Hypothalamus (tissue), 51 donors: ENCODE measurements at places on chromosomes 13 and 19.

GRCh38 chr13:106355866-106356265, 179.6 kb downstream of the EFNB2 start:
- no peak for DNase-seq

DNA sequence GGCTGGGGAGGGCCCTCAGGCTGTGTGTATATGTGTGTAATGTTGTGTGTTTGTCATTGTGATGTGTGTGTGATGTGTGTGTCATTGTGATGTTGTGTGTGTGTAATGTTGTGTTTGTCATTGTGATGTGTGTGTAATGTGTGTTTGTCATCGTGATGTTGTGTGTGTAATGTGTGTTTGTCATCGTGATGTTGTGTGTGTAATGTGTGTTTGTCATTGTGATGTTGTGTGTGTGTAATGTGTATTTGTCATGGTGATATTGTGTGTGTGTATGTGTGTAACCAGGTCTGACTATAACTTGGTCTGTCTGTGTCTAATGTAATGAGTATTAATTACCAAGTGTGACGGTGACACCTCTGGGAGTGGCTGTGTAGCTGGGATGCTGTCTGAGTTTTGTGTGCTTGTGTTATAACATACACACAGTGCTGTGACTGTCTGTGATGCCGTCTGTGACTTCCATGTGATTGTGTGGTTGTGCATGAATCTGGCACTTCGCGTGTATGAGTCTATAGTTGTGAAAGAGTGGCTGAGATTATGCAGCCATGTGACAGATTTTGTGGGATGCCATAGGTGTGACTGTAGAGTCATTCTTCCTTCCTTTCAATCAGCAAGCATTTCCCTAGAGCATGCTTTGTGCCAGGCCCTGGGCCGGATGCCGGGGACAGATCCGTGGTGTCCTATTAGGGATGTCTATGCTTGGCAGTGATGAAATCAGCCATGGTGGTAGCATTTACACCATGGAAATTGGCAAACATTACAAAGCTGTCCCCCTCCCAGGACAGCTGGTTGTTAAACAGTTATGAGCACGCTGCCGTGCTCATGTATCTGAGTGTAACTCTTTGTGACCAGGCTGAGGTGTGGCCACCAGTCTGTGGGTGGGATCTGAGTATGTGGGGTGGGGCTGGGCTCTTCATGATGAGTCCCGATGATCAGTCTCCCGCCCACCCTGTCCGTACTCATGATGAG, 6.4 kb downstream of the TNFSF14 start:
- DNase-seq: no peak

DNA sequence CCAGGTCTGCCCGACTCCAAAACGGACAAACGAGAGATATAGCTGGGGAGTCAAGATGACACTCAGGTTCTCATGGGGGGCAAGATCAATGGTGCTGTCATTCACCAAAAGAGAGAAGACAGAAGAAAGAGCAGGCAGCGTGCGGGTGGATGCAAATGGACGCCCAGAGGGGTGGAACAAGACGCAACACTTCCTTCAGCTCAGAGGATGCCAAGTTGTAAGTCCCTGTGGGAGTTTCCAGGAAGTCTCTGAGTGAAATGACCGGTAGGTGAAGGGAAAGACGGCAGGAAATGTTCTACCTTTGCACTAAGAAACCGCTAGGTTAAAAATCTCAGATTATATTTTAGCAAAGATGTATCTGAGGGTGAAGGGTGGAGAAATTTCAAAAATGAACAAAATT, 26.5 kb downstream of the TUBGCP3 start:
- no peak for DNase-seq

GRCh38 chr19:18109733-18110608, 12.4 kb downstream of the MAST3 start:
- peak; percentile 34 for DNase-seq

DNA sequence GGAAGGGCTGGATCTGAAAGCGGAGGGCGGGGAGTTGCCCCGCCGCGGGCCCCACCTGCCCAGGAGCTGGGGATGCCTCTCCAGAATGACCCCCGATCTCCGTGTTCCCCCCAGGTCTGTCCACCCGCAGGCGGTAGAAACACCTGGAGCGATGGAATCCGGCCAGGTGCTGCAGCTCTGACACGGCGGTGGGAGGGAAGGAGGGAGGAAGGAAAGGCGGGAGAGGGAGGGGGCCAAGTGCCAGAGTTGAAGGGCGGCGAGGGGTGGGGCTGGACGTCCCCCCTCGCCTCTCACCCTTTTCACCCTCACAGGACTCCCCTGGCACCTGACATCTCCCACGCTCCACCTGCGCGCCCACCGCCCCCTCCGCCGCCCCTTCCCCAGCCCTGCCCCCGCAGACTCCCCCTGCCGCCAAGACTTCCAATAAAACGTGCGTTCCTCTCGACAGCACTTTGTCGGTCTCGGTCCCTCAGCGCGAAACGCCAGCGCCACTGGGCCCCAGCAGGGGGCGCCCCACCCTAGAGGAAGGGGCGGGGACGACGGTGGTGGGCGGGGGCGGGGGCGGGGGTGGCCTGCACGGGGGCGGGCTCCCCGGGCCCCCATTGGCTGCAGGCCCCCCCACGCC, 337 bp upstream of the FXYD7 start:
- no peak for DNase-seq

DNA sequence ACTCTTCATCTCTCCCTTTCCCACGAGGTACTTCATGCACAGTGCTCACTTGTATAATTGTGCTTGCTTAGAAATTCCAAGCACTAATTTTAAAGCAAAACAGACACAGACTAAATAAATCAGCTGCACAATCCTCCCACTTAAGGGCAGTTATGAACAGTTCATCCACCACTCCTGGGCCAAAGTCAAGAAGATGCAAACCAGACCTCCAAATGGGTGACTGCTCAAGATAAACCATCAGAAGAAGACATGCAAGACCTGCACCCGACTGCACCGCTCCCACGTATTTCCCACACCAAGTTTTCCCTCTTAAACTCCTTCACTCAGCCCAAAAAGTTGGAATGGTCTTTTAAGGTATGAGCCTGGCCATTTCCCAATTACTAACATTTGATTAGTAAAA, 19.9 kb downstream of the ZNF235 start:
- DNase-seq: no peak

GRCh38 chr13:95784161-95784899, 107.4 kb downstream of the DNAJC3 start:
- DNase-seq: no peak

DNA sequence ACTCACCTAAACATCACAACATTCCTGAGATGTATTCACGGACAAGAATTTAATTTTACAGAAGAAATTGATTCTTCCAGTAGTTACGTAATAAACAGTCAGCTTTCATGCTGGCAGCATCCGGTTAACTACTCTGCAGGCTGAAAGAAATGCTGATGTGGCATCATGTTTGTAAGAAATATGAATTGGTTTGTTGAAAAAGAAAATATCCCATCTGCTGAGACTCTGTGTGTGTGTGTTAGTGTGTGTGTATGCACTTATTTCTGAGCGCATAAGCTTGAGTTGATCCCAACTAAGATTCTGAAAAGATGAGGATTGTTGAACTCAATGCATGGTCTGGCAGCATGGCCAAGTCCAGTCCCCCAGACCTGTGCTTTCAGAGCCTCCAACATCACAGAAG, 74.3 kb upstream of the FAM216B start:
- DNase-seq: no peak

- peak; percentile 19 for DNase-seq
Observed at GRCh38 chr19:49114630-49115363, 627 bp downstream of the LIN7B start.

- no peak for DNase-seq
Observed at GRCh38 chr13:94323764-94324758, 155.4 kb downstream of the DCT start.

- DNase-seq: no peak
Observed at GRCh38 chr19:47130120-47130588, 481 bp upstream of the SAE1 start.

DNA sequence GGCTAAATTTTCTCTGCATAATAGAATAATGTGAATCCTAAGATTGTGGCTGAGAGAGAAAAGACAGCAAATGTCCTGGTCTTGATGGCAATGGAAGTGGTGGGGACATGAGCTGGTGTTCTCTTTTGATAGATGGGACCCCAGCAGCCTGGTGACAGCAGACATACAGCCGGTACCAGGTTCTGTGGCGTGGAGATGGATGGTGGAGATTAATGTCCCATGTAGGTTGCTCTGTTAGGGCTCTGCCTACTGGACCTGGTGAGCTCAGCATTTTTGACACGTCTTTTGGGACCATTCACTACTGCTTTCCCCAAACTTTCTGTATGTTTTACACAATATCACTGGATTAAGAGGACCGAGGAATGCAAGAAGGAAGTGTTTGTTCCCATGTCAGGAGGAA, 8.2 kb upstream of the SIGLEC14 start:
- no peak for DNase-seq

DNA sequence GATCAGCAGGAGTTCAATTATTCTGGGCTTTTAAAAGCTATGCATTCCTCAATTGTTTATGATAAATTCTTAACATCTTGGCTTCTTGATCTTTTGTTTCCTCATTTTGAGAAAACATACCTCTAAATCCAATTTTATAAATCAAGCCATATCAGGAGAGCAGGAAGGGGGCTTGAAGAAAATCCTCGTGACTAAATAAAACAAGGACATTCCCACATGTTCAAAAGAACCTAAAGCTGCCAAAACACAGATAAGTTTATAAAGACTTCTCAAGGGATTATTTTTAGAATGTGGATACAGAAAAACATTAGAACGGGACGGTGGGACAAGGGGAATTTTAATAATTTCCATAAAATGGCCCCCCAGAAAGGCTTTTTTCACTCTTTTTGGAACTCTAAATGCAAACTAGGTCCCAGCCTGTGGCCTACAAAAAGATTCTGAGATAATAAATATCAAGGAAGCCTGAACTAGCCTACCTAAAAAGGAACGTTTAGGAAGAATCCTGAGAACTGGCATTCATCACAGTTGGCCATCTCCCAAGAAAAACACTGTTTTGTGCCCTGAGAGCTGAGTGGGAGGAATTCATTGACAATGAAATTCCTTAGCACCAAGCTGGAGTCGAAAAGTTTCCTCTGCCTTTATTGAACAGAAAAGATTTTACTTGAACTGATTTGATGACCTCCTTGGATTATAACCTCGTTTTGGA, 30.1 kb downstream of the ZAR1L start:
- DNase-seq: no peak

DNA sequence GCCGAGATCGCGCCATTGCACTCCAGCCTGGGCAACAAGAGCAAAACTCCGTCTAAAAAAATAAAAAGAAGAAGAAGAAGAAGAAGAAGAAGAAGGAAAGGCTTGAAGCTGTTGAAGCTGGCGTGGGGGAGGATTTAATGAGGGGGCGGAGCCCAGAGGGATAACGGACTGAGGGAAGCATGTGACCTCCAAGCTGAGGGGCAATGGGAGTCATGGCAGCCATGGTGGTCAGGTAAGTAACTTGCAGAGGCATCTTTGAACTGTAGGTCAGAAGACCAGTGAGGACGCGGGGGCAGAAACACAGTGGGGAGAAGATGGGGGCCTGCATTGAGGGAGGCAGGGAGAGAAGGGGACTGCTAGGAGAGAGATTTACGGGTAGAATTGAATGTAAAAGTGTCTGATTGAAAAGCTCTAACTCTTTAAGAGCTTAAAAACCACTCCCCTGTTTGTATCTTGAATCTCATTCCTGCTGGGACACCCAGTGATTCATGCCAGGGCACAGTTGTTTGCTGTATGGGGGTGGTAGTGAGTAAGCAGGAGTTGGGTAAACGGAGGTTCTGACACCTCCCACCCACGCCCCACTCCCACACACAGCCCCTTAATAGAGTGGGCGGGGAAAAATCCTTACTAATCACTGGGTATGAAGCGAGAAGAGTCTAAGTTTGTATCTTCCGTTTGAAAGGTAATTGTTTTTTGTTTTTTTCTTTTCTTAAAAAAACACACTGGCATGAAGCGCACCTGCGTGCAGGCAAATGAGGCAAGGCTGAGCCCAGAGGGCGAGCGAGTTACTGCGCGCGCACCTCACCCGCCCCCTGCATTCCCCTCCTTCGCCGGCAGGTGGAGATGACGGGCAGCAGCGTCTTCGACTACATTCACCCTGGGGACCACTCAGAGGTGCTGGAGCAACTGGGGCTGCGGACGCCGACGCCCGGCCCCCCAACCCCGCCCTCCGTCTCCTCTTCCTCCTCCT, 13.0 kb downstream of the TMEM160 start:
- peak; percentile 72 for DNase-seq

- no peak for DNase-seq
Observed at GRCh38 chr13:42876887-42877545, 95.6 kb downstream of the FAM216B start.

GRCh38 chr13:51501096-51501495, 48.3 kb upstream of the INTS6 start:
- DNase-seq: no peak

GRCh38 chr13:45700971-45701900, 884 bp upstream of the CBY2 start:
- DNase-seq: no peak

- no peak for DNase-seq
Observed at GRCh38 chr19:23699521-23699860, 12.5 kb upstream of the ZNF675 start.

GRCh38 chr13:25981060-25981459, 70.8 kb downstream of the SHISA2 start:
- DNase-seq: no peak

DNA sequence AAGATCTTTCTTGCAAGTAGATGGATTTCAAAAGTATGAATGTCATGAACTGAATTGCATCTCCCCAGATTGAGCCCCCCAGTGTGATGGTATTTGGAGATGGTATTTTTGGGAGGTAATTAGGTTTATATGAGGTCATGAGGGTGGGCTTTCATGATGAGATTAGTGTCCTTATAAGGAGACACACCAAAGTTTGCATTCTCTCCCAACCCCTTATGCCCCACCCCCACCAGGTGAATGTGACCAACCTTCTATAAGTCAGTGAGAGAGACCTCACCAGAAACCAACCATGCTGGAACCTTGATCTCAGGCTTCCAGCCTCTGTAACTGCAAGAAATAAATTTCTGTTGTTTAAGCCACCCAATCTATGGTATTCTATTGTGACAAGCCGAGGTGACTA, 71.3 kb upstream of the POSTN start:
- no peak for DNase-seq

GRCh38 chr13:36795463-36795862, 23.6 kb upstream of the RFXAP start:
- DNase-seq: no peak

DNA sequence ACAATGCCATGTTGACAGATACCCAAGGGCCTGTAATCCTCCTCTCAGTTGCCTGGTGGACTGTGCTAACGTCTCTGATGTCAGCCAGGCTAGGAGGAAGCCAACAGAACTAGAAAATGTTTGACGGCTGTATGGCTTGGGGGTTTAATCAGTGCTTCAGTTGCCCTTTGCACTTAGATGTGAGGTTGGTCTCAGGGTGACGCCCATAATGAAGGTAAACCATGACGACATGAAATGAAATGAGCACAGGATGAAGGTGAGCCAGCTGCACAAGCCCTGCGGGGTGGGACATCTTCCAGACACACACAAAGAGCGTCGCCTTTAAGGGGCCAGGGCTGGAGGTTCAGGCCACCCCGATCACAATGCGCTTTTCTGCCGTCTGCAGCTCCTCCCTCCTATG, 127.2 kb downstream of the CRYL1 start:
- DNase-seq: no peak

- DNase-seq: no peak
Observed at GRCh38 chr13:49063497-49063896, 87.8 kb downstream of the FNDC3A start.

GRCh38 chr19:10961073-10961860, 437 bp downstream of the SMARCA4 start:
- peak; percentile 60 for DNase-seq
